ENCODE measurements at places on chromosomes 5 and 9. TPM values are rescaled to one million over a fixed set of nuclear protein-coding genes. Genes with fewer than 3 reads are reported as not detected.

The CDH12 gene
- 2.0 TPM for total RNA-seq

The OR2V1 gene
- not detected for total RNA-seq

The EQTN gene
- total RNA-seq, result not detected

The PAPPA gene
- 226 TPM for total RNA-seq

The SH3RF2 gene
- 2.5 TPM for total RNA-seq

The CD14 gene
- total RNA-seq, result 0.26 TPM

The ARHGEF28 gene
- total RNA-seq, result 9.1 TPM

The ZFP37 gene
- 4.6 TPM for total RNA-seq

The SPINK1 gene
- total RNA-seq, result 0.26 TPM

The NR2F1-AS1 gene
- total RNA-seq, result 25.6 TPM

The SPINK14 gene
- not detected for total RNA-seq

The LVRN gene
- total RNA-seq, result not detected

The LOX gene
- total RNA-seq, result 125 TPM

The TAF11L7 gene
- total RNA-seq, result not detected

Measured in epithelial cell of alveolus of lung (primary cell).